ENCODE measurements at places on chromosomes 5 and 9.

GRCh38 chr9:121983736-121984135, 109.4 kb downstream of the TTLL11 start:
- no peak for DNase-seq

GRCh38 chr5:119341452-119342349, 14.1 kb upstream of the TNFAIP8 start:
- no peak for DNase-seq

DNA sequence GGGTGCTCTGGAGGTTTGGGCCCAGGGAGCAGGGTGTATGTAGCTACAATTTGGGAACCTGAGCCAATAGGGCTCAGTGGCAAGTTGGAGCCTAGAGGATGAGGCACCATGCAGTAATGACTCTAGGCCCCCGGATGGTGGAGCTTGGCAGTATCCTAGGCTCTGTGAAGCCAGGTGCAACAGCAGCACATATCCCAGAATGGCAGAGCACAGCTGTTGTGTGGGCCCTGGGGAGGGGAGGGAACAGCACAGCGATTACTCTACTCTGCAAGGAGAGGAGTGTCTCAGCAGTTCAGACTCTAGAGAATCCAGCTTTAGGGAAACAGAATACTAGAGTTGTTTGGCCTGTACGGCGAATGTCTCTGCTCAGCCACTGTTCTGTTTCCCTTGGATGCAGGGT, 56.1 kb downstream of the LRRTM2 start:
- no peak for DNase-seq

DNA sequence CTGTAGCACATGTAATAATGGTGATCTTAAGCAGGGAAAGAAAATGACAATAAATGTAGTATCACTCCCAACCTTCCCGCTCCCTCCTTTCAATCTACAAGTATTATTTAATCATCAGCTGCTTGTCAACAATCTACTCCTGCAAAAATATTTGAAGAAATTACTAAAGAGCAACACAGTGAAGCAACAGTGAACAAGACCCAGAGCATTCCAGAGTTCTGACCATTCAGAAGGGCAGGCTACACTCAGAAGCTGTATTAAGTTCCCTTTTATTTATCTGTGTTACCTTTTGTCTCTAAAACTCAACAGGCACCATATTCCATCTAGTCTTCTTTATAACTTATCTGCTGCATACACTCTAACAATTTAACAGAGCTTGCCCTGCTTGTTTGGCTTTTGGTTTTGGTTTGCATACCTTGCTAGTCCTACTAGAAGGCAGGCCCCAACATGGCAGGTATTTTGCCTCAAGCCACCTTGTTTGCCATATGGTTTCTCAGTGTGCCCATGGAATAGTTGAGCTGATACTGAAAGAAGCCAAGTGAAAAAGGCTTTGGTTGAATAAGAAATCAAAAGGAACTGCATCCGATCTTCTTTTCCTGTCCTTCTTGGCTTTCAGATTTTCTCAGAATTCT, 253.9 kb downstream of the CEMIP2 start:
- DNase-seq = no peak

DNA sequence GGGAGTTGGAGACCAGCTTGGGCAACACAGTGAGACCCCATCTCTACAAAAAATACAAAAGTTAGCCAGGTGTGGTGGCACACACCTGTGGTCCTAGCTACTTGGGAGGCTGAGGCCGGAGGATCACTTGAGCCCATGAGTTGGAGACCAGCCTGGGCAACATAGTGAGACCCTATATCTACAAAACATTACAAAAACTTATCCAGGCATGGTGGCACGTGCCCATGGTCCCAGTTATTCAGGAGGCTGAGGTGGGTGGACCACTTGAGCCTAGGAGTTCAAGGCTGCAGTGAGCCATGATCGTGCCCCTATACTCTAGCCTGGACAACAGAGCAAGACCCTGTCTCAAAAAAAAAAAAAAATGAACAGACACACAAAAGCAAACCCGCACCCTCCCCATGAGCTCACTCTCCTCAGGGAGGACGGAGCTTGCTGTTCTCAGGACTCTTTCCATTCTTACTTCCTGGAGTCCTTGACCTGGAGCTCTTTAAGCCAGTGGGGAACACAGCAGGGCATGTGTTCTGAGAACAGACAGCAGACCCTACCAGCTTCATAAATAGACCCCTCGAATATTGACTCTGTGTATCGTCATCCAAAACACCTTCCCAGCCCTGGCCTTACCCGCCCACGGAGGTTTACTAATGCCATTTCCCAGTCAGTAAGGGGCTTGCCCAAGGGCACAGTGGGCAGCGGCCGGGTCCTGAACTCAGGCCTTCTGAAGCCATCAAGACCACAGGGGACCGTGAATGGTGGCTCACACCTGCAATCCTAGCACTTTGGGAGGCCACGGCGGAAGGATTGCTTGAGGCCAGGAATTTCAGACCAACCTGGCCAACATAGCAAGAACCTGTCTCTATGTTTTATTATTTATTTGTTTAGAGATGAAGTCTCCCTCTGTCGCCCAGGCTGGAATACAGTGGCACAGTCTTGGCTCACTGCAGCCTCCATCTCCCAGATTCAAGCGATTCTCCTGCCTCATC, 11.1 kb downstream of the PTGES2 start:
- no peak for DNase-seq

GRCh38 chr5:162444129-162444762, 376.7 kb downstream of the GABRG2 start:
- DNase-seq = no peak

GRCh38 chr9:93457006-93457405, 3.6 kb upstream of the FAM120AOS start:
- no peak for DNase-seq

- no peak for DNase-seq
Observed at GRCh38 chr9:127968042-127968441, 12.7 kb downstream of the EEIG1 start.

DNA sequence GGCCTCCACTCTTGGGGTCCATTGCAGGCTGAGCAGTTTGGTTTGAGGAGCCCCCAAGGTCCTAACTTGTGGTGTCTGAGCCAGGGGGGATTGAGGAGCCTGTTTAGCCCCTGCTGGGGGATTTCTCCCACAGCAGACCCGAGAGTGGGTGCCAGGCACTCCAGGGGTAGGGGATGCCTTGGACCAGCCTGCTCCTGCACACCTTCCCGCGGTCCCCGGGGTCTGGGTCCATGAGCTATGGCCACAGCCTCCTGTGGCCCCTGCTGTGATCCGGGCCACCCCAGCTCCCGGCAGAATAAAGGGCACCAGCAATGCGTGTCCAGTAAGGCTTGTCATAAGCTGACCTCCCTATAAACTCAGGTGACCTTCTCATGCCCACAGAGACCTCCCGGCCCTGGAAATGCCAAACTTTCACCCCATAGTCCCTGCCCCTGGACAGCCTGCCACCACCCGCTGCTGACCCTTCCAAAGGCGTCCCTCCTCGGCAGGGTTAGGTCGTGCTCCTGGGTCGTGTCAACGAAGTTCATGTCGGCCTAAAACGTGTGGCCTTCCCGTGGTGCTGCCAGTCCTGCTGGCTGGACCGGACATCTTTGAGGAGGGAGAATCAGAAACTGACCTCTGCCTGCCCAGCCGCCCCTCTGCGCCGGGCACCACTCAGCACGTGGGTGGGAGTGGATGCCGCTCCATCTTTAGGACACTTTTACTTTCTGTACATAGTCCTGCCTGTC, 137.6 kb downstream of the MRPL36 start:
- DNase-seq = no peak

- DNase-seq = no peak
Observed at GRCh38 chr9:131943351-131943841, 136.3 kb downstream of the MED27 start.

DNA sequence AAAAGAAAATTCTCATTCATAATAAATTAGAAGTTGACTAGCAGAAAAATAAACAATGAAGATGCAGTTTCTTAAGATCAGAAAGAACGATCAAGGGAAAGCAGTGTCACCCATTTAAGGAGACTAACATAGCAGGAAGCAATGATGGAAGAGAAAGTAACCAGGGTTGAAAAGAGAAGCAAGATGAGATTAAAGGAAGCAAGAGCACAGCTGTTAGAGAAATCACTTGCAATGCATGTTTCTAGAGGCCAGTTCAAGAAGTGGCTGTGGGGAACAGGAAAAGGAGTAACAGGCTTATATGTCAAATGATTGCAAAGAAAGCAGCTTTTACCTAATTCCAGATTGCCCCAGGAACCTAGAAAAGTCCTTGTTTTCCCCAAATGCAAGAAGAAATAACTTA, 46.8 kb upstream of the SLC1A1 start:
- DNase-seq = no peak

GRCh38 chr5:167576897-167577296, 714.5 kb upstream of the WWC1 start:
- no peak for DNase-seq

- no peak for DNase-seq
Observed at GRCh38 chr5:110063640-110064602, 374.2 kb downstream of the MAN2A1 start.

DNA sequence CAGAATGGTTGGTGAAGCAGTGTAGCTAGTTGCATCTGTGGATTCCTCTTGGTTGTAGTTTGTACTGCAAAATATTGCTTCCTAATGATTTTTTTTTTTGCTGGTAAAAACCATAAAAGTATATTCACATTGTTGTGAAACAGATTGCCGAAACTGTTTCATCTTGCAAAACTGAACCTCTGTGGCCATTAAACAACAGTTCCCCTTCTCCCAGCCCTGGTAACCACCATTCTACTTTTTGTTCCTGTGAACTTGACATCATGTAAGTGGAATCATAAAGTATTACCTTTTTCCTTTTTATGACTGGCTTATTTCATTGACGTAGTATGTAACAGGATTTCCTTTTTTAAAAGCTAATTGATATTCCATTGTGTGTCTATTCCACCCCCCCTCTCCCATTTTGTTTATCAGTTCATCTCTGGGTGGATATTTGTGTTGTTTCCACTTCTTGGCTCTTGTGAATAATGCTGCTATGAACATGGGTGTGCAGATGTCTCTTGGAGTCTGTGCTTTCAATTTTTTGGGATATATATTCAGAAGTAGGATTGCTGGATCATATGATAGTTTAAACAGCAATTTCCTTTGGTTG, 11.8 kb downstream of the SUB1 start:
- no peak for DNase-seq

DNA sequence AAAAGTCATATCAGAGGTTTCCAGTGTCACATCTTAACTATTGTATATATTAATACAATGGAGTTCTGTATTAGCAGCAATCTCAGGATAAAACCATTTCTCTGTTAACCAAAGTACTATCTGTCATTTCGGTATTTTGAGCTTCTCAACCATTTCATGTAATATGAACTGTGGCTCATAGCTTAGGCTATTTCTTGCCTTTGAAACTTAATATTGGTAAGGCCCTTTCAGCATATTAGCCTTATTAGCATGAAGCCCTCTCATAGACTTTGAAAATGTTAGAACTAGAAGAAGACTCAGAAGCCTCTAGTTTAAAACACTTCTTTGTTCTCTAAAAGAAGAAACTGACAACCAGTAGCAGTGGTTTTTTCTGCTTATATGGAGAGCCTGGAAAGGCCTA, 731 bp downstream of the CAVIN4 start:
- no peak for DNase-seq

GRCh38 chr9:124012368-124013301, 1.1 kb downstream of the LHX2 start:
- DNase-seq = no peak

- DNase-seq = no peak
Observed at GRCh38 chr5:138623053-138623452, 47.9 kb upstream of the HSPA9 start.

- no peak for DNase-seq
Observed at GRCh38 chr5:140256726-140257125, 46.2 kb downstream of the PFDN1 start.

DNA sequence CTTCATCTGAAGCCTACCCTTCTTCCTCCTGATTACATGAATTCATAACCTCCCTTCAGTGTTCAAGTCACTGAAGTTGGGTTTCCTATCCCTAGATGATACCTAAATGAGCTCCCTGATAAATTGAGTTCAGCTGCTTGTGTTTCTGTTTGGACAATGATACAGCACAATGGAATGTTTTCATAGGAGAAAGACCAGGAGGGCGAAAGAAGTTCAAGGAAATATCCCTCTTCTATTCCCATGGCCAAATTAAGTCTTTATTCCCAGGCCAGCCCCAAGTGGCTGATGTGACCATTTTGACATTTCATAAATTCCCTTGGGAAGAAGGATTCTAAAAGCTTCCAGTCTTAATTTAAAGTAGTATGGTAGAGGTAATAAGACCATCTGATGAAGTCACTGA, 555.8 kb upstream of the CLINT1 start:
- no peak for DNase-seq

- DNase-seq = no peak
Observed at GRCh38 chr5:171975262-171975876, 31.1 kb downstream of the FBXW11 start.

GRCh38 chr5:136620621-136621020, 255.3 kb upstream of the TRPC7 start:
- no peak for DNase-seq

DNA sequence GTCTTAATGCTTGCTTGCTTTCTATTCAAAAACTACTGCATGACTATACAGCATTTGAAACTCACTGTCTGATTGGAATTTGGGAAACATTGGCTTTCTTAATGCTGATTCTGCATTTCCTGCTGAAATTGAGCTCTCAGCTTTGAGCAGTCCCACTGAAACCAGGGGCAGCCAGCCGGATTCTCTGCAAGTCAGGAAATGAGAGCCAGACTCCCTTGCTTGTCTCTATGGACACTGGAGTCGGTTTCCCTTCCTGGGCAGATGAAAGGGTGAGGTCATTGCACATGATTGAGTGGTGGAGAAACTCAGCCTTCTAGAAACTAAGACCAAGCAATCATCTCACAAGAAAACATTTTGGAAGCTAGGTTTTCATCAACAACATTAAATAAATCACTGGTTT, 119.7 kb upstream of the SPATA31C2 start:
- DNase-seq = no peak

DNA sequence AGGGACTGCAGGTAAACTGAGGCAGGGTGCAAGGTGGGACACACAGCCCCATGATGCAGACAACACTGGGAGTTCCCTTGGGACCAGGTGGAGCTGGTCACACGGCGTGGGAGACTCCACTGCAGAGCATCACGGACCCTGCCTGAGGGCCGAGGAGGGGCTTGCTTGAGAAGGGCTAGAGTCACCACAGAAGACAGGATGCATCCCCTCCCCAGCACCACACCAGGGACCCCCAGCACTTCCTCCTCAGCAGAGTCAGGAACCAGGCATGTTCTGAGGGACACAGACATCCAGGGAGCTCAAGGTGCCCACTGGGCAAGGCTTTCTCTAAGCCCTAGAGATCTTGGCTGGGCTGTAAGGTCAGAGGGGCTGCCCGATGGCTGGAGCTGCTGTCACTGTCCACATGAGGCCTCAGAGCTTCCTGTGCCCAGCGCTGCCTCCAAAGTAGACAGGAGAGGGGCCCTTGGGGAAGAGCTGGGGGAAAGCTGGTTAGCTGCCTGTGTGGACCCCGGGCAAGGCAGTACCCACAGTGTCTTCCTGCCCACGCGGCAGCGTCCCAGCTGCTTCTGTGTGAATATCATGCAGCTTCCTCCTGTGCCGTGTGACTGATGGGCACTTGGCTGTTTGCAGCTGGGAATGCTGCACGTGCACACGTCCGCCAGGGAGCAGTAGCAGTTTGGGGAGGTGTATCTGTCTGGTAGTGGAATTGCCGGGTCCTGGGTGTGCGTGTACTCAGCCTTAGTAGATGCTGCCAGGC, 176.6 kb downstream of the CACNA1B start:
- no peak for DNase-seq

- DNase-seq = no peak
Observed at GRCh38 chr9:121357011-121357410, 13.0 kb downstream of the STOM start.

- DNase-seq = no peak
Observed at GRCh38 chr5:140398379-140398811, 3.2 kb upstream of the ANKHD1 start.

Measured in stimulated activated CD4-positive, alpha-beta T cell treated with anti-CD3 and anti-CD28 coated beads, Interleukin-1b, Interleukin-23, amount 100 ng/mL, for 1 hour (primary cell).